Inflammatory macrophage treated with lipopolysaccharide for 1 hour (primary cell): ENCODE measurements at places on chromosomes 7 and 10.
A peak's percentile ranks its signal among the peaks of the same experiment; 100 is the strongest.

DNA sequence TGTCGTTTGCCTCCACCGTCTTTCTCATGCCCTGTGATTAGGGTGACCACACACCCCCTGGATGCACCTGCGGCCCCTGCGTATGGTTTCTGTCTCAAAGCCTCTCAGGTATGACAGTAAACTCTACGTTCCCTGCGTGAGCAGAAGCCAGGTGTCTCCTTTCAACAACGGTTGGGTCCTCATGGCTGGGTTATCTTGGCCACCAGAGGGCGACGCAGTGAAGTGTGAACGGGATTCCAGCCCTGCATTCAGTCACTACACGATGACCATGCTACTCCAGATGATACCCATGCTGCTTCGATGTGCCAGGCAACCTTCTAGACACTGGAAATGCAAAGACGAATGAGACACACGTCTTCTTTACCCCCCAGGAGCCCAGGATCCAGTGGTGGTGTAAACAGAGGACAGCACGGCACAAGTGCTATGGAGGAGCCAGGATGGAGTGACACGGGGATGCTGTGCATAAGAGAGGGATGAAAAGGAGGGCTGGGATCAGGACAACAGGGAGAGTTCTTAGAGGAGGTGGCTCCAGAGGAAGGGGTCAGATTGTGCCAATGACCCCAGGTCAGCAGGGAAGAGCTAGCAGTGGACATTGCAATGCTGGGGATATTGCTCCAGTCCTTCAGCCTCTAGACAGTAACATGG, 228.1 kb upstream of the PFKP start:
- DNase-seq: peak; percentile 60

GRCh38 chr10:3668276-3668965, 116.6 kb downstream of the KLF6 start:
- no peak for DNase-seq

DNA sequence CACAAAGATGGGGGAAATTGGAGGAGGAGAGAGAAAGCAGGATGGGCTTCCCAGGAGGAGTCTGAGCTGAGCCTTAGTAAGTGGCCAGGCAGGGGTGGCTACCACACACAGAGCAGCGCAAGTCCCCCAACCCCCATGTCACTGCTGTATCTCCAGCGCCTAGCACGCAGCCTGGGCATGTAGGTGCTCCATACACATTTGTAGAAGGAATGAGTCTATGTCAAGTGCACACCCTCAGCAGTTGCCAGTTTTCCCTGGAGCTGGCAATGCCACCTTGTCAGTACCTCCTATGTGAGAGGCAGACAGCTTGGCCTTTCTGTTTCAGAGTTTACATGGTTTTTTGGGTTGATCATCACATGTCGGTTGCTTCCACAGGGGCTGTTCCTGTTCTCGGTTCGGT, 116.1 kb downstream of the CLEC2L start:
- no peak for DNase-seq

- DNase-seq: no peak
These were observed 50.6 kb upstream of the AGBL3 start for GRCh38 chr7:134935701-134936100.

DNA sequence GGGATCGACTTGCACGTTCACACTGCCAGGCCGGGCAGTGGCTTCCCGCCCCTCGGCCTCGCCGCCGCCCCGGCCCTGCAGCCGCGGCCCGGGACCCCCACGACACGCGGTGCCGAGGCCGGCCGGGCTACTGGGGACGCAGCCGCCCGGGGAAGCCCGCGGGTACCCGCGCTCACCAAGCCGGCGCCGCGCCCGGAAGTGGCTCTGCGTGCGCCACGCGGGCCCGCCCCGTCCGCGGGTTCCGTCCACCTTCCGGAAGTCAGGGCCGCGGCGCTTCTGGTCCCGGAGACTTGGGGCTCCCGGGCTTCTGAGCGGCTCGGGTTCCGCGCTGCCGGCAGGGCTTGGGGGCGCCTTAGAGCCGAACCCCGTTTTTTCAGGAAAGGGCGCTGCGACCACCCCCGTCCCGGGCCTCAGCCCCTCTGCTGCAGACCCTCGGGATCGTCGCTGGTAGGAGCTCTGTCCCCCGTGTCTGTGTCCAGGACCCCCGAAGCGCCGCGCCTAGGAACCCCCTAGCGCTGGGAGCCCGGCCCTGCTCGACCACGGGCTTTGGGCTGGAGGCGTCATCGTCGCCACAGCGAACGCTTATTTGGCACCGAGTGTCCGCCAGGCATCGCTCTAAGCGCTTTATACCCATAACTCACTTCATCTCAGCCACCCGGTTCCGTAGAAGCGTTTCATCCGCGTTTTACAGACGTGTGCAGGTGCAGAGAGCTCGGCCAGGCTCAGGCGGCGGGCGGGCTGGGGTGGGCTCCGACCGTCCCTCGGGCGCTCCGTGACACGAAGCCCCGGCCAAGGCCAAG, at the start of gene PSMG3:
TSS of gene PSMG3 (minus strand) at position 200 of the 800 bp plus-strand sequence. CDS start 693 bp downstream, outside the sequence.
- DNase-seq: peak; percentile 85

GRCh38 chr10:79219322-79219957, 127.8 kb upstream of the PPIF start:
- DNase-seq: no peak

GRCh38 chr7:38674513-38674912, 43.3 kb upstream of the AMPH start:
- DNase-seq: peak; percentile 62

- no peak for DNase-seq
These were observed 759.4 kb downstream of the CNTNAP2 start for GRCh38 chr7:146875981-146876380.

DNA sequence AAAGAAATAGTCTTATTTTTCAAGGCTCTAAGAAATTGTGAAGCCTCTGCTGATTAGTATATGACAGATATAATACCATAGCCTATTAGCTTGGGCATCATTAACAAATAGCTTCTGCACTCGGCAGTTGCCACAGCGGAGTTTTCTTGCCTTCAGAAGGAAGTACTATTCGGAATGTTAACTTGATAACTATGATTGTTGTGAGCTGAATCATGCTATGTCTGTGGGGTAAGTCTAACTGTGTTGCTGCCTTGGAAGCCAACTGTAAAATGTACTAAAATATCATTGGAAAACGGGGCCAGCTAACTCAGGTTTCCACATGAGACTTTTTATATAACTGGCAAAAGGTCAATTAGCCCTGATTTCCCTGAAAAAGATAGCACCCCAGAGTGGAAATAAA, 93.2 kb downstream of the TWIST1 start:
- DNase-seq: no peak

DNA sequence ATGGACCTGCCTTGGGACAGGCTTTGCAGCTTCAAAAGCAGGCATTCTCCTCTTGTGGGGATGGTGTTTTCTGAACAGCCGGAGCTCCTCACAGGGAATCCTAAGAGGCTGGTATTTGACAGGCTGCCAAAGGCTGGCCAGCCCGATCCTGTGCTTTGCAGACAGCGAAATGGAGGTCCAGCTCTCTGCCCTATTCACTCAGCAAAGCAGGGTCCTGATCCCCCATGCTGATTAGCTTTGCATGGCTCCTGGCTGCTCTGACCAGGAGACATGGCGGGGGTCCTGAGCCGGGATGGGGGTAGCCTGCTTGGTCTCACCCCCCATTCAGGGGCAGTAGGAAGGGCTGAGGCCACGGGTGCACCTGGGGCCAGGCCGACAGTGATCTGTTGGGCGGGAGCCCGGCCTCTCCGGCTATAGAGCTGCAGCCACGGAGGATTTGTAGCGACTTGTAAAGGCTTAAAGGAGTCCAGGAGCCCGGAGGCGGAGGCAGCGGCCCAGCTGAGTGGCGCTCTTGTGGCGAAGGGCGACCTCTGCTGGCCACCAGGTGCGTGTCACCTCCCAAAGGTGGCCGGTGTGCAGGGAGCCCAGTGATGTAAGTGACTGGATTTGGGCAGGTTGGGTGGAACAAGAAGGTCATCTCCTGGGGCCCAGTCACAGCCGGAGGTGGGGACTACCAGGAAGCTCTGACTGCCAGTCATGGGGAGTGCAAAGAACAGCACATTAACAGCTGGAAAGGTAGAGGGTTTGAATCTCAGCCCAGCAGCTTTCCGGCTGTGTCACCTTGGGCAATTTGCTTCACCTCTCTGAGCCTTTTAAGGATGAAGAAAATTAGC, 126.5 kb downstream of the ZMIZ1 start:
- DNase-seq: peak; percentile 77
